Right cardiac atrium (tissue), 5 donors: ENCODE measurements at places on chromosomes 12 and 14. TPM values are rescaled to one million over a fixed set of nuclear protein-coding genes. Genes with fewer than 3 reads are reported as not detected.

The TMEM132D gene
- not detected for polyA plus RNA-seq

The HIF1A gene
- polyA plus RNA-seq, result 25.5 TPM

The VSX2 gene
- not detected for polyA plus RNA-seq

The KLRF1 gene
- polyA plus RNA-seq, result 0.32 TPM

The TEAD4 gene
- polyA plus RNA-seq, result 9.6 TPM

The ANO2 gene
- 7.0 TPM for polyA plus RNA-seq

The IKBIP gene
- 8.1 TPM for polyA plus RNA-seq

The HAL gene
- polyA plus RNA-seq, result 0.05 TPM

The TESPA1 gene
- 0.14 TPM for polyA plus RNA-seq

The OTX2 gene
- polyA plus RNA-seq, result not detected
